GM13977 (cell line): ENCODE measurements at places on chromosomes 5 and 9.

DNA sequence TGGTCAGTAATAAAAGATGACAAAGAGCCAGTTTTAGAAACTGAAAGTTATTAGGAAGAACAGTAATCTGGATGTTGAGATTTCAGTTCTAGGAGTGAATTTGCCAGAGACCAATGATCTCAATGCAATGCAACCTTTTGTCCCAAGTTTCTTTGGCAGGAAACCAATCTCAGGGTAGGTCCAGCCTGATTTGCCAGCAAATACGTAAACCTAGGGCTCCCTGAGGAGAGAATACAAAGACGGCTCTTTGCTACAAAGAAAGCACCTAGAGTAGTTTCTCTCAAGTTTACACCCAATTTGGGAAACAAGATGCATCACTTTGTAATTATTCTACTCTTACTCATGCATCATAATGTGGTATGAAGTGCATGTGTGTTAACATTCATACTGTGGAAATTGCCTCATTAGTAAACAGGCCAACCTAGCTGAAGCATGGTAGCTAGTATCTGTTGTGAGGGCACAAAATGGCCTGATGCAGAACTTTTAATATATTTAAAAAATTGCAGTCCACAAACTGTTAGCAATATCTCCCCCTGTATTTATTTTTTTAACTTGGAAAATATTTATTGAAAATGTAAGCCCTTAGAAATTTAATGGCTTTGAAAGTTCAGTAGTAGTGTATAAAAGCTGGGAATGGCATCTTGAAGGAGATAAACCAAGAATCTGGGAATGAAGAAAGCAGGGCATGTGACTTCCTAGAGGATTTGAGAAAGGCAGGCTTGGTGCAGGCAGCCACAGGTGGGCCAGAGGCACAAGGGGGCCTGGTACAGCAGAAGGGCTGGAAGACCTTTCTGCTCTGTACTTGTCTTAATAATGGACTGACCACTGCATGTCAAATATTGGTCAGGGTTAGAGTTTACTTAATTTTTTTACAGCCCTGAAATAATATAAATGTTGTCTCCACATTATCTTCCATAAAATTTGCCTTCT, 59.5 kb downstream of the MAST4 start:
- no peak for DNase-seq

DNA sequence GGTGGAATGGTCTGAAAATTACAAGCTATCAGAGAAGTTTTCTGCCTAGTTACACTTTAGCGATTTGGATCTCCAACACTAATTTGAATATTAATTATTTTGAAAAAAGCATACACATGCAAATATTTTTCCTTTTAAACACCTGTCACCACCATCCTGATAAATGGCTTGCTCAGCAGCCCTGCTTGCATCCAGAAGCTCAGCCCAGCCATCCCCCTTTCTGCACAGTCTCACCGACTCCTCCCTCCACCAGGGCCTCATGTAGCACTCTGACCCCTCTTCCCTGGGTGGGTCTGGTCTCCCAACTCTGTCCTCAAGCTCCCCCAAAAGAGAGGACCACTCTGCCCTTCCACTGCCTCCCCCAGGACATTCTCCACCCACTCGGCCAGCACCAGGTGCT, 70.0 kb downstream of the C5orf15 start:
- no peak for DNase-seq

- DNase-seq: peak; percentile 67
Measured at GRCh38 chr5:61330845-61331406, 1.1 kb upstream of the ZSWIM6 start.

DNA sequence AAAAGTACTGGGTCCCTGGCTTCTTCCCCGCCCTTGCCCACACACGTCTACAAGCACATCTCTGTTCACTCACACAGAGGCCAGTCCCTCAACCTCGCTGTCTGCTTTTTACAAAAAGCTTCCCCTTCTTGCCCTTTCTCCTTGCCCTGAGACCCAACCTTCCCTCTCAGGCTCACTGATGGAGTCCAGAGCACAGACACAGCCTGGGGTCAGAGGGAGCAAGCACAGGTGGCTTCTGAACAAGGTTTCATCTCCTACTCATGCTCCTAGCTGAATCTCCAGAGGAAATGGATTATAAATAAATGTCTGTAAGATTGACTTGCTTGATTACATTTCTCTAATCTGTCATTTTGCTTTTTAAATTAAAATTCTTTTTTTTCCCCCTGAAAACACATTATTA, 101.8 kb downstream of the ICE1 start:
- DNase-seq: no peak

DNA sequence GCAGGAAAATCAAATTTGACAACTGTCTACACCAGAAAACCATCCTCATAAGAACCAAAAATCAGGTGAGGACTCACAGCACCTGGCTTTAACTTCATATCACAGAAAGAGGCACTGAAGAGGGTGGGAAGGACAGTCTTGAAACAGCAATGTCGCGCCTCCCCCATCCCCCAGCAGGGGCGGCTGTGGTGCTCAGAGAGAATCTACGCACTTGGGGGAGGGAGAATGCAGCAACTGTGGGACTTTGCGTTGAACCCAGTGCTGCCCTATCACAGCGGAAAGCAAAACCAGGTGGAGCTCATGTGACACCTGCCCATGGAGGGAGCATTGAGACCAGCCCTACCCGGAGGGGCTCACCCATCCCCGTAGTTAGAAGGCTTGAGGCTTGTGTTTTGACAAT, 191.8 kb downstream of the MSX2 start:
- no peak for DNase-seq
